ENCODE measurements at places on chromosomes 6 and 20. TPM values are rescaled to one million over a fixed set of nuclear protein-coding genes. Genes with fewer than 3 reads are reported as not detected.

The CLDN20 gene
- not detected for total RNA-seq

The THBD gene
- total RNA-seq, result 2.8 TPM

The LGSN gene
- not detected for total RNA-seq

GRCh38 chr20:57265336-57265996 lies 975 bp downstream of the BMP7 start:
- no peaks in the 10 kb centered on the region for H3K4me1 ChIP-seq
- H3K27ac ChIP-seq, result no peak overlapping the region
- H3K36me3 ChIP-seq, result no peaks in the 10 kb centered on the region
- H3K4me3 ChIP-seq, result no peak overlapping the region
- peaks cover 11% of the 10 kb centered on the region for H3K27me3 ChIP-seq

DNA sequence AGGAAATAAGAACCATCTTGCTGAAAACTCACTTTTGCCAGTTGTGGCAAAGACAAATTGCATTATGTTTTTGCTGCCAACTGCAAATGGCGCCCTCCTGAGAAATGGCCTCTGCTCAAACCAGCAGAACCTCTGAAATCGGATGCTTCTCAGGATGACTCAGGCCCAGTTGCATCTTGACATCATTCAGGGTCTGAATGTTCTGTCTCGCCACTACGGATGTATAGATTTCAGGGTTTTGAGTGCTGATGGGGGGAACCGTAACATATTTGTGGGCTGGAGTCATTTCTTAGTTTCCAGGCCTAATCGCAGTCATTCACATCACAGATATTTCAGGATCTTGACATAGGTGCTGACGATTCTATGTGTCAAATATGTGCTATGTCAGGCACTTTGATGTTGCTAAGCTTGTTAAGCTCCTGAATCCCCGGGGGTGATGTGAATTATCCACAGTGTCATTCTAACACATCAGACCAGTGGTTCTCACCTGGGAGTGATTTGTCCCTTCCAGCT lies 207.1 kb downstream of the NFATC2 start:
- no peak overlapping the region for H3K4me3 ChIP-seq
- H3K36me3 ChIP-seq, result no peaks in the 10 kb centered on the region
- H3K27me3 ChIP-seq, result no peaks in the 10 kb centered on the region
- DNase-seq, result no peak
- no peaks in the 10 kb centered on the region for H3K4me1 ChIP-seq

DNA sequence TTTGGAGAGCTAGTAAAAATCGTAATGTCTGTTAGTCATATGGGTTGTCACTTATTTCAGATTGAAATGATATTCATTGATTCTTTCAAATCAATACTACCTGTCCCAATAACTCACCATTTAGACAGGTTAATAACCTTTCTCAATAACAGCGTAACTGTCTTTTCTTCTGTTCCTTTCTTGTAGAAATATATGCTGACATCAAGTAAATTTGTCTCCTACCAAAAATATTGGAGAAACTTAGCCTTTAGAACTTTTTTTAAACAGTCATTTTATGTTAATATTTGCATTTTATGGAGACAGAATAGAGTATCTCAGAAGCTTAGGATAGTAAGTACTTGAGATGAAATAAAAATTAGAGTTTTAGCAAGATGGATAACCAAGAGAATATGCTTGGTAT lies 278.2 kb downstream of the UST start:
- no peaks in the 10 kb centered on the region for H3K27me3 ChIP-seq
- no peak overlapping the region for H3K27ac ChIP-seq
- DNase-seq, result no peak
- peaks cover 31% of the 10 kb centered on the region for H3K36me3 ChIP-seq

- H3K27me3 ChIP-seq, result no peaks in the 10 kb centered on the region
- DNase-seq, result no peak
- no peak overlapping the region for H3K4me3 ChIP-seq
- H3K4me1 ChIP-seq, result no peaks in the 10 kb centered on the region
- H3K36me3 ChIP-seq, result no peaks in the 10 kb centered on the region
Measured at GRCh38 chr20:52593654-52594053, 378.5 kb upstream of the TSHZ2 start.
